ENCODE measurements at places on chromosomes 3 and 15. TPM values are rescaled to one million over a fixed set of nuclear protein-coding genes. Genes with fewer than 3 reads are reported as not detected.

ACAN gene
- total RNA-seq = 0.23 TPM

KBTBD13 gene
- 0.09 TPM for total RNA-seq

ARNT2 gene
- 3.2 TPM for total RNA-seq

MEX3B gene
- 0.29 TPM for total RNA-seq

ACKR2 gene
- 13.1 TPM for total RNA-seq

DNA sequence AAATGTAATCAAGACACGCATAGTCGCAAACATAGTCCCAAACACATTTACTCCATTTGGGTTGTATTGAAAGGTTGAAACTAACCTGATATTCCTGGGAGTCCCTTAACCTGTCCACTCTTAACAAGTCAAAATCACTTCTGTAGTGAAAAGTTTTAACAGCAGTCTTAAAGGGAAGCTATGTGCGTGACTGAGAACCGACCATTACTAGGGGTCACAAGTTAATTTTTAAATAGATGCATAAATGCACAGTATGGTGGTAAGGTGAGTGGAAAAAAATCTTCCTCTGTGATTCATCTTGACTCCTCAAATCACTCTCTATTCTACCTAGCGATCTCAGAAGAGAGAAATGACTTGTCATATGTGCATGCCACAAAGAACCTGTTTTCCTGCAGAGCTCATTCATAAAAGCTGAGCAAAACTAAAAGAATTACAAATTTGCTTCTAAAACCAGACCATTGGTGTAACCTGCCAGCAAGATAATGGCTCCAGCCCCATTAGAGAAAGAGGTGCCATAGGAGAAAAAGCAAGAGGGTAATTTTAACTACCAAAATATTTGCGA, 4.8 kb downstream of the GPR15 start:
- DNase-seq = no peak

GRCh38 chr15:70047386-70048197, 50.1 kb downstream of the TLE3 start:
- DNase-seq = no peak

DNA sequence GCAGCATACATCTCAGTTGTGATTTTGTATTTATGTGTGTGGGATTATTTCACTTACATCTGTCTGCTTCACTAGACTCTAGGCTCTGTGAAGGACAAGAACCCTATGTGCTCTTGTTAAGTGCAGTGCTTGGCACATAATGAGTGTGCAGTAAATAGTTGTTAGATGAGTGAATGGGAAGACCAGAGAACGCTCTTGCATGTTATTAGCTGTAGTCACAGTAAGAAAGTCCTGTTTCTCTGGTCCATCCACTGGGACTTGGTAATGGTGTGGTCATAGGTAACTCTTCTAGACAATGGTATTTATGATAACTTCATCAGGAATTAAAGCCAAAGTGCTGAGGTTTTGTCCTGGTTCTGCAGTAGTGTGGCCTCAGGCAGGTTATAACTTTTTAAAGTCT, 1.4 kb upstream of the AQP9 start:
- DNase-seq = no peak

DNA sequence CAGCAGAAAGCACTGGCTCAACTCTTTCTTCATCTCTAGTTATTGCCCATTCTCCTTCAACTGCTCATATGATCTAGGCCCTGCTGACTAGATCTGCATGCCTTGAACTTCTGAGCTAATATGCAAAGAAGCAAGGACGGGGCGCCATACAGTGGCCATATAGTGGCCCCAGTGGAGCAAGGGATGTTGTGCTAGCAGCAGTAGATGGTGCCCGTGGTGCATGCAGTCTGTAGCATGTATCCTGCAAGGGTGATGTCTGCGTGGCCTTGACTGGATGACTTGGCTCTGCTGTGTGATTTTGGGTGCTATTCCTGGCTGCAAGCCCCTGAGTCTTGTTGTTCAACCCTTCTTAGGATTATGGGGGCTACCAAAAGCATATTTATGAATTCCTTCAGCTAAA, 12.2 kb upstream of the NMD3 start:
- DNase-seq = no peak

DNA sequence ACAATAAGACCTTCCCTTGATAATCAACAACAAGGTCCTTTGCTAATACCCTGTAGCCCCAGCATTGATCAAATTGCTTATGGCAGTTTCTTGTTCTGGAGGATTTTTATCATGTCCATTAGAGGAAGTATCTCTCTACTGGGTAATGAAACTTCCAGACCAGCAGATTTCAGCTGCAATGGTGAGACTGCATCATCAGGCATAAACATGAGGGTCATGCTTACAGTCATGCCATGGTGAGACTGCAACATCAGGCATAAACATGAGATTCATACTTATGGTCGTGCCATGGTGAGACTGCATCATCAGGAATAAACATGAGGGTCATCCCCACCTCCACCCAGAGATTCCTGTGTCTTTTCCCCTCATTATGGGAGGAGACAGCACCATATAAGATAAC, 129.0 kb upstream of the LIPC start:
- DNase-seq = no peak

GRCh38 chr15:59349680-59350420, 22.8 kb downstream of the MYO1E start:
- DNase-seq = no peak

DNA sequence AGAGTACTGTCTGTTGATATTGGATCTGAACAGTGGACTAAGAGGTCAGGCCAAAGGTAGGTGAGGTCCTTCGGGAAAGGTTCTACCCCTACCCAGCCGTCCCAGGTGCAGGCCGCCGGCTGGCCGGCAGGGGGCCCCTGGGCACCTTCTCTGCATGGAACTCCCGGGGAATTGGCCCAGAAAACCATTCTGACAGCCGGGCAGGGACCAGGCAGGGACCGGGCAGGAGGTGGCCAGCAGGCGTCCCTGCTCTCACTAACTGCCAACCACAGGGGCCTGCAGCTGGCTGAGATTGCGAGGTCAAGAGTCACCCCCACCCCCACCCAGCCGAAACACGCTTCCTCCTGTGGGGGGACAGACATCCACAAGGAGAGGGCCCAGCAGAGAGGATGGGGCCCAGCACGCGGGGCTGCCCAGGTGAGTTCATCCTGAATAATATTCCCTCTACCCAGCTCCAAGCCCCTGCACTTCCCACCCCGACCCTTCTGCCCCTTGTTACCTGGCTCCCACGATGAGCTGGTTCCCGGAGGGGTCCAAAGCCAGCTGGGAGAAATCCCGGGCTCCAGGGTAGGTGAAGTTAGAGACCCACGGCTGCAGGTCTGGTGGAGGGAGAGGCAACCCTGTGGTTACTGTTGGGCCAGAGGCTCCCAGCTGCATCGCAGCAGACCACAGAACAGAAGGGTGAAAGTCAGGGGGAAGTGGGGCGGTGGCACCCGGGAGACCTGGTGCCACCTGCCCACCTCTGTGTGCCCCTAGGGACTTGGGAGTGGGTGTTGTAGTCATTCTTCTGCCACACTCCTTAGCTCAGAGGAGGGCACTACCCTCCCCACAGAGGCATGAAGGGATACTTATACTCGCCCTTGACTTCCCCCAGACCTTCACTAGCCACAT, 84.4 kb downstream of the SEMA5B start:
- DNase-seq = peak; percentile 75

DNA sequence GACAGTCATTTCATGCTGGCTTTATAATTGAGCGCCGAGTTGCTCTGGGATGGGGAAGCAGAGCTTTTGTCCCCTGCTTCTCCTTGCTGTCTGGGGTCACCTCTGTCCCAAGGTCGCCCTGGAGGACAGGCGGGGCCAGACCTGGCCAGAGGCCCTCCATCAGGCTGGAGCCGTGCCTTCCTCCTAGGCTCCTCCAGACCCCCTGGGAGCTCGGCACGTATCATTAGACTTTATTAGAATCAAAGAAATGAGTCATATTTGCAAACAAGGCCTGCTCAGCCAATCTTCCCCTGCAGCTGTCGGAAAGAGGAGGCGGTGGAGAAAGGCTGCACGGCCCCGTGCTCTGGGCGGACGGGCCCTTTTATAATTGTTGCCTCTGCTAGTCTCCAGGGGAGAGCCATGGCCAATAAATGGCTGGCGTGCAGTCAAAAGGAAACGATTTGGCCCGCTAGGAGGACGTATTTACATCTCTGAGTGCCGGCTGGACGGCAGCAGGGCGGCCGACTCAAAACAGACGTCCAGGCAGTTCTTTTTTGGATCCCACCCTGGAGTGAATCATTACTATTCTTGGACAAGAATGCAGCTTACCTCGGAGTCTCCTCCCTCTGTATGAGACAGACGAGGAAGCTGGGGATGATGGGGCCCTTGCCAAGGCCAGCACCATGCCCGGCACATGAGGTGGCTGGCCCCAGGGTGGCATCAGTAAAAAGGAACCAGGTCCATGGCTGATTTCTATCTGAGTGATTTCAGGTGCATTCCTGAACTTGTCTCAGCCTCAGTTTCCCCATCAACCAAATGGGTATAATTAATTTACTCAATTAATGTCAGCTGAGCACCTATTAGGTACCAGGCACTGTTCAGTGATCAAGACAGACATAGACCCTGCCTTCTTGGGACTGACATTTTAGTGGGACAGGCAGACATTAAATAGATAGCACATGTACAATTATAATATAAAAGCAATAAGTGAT, 50.6 kb downstream of the SLC6A6 start:
- DNase-seq = peak; percentile 90

DNA sequence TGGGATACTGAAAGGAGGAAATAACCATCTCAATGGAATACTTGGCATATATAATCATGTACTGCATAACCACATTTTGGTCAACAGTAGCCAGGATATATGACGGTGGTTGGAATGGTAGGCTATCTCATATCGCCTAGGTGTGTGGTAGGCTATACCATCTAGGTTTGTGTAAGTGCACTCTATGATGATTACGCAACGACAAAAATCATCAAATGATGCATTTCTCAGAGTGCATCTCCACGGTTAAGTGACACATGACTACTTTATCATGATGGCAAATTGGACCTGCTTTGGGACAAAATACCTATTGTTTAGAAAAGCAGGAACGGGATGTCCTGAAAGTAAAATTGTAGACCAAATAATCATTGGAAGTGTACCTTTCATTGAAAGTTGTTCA, 2.8 kb downstream of the MYZAP start:
- DNase-seq = no peak

DNA sequence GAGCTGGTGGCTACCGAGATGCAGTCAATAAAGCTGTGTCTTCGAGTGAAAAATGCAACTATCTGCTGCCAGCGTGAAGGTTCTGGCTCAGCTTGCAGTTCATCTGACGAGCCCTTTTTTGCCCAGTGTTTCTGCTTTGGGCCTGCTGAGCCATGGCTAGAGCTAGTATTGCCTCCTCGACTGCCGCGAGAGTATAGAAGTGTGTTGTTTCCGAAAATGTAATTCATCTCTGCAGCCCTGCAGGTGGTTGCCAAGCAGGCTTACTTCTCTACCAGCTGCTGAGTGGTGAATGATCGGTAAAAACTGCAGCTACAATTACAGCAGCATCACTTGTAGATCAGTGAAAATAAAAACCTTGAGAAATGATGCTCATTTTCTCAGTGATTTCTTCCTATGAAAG, 114.8 kb downstream of the DLG1 start:
- no peak for DNase-seq

DNA sequence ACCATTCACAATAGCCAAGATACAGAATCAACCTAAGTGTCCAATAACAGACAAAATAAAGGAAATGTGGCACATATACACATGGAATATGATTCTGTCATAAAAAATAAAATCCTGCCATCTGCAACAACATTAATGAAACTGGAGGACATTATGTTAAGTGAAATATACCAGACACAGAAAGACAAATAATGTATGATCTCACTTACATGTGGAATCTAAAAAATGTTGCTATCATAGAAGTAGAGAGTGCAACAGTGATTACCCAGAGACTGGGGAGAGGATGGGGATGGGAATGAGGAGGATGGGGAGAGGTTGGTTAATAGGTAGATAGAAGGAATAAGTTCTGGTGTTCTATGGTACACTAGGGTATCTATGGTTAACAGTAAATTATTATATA, 28.7 kb downstream of the MRPL3 start:
- no peak for DNase-seq

GRCh38 chr3:23576379-23576959, 229.3 kb upstream of the UBE2E1 start:
- DNase-seq = no peak

DNA sequence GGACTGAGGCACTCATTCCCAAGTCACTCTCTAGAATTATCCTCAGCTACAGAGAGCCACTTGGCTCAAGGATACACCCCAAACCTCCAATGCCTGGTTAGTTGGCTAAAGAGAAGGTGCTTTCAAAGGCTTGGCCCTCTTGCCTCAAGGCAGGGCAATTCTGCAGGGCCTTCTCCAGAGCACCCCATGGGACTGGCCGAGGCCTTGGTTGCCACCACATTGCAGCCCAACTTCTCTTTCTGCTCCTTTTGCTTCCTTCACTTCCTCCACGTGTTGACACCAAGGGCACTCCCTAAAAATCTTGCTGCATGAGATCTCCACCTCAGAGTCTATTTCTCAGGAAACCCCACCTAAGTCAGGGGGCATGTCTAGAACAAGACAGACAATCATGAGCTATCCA, 36.7 kb downstream of the MEGF11 start:
- no peak for DNase-seq

DNA sequence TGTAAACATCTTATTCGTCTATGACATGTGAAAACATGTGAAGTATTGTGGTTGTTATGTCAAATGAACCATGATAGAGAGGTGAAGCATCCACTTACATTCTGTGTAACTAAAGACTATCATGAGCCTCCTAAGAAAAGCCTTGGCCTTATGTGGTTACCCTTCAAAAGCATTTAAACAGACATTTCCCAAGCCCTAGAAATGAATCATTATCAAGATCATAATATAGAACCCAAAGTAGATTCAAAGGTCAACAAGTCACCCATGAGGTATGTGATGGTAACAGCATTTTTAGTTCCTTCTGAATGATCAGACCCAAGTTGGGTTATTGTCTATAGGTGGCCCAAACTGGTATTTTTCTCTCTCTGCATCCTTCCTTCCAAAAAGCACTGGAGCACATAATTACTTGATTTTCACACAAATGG, 408.0 kb downstream of the TBL1XR1 start:
- no peak for DNase-seq

DNA sequence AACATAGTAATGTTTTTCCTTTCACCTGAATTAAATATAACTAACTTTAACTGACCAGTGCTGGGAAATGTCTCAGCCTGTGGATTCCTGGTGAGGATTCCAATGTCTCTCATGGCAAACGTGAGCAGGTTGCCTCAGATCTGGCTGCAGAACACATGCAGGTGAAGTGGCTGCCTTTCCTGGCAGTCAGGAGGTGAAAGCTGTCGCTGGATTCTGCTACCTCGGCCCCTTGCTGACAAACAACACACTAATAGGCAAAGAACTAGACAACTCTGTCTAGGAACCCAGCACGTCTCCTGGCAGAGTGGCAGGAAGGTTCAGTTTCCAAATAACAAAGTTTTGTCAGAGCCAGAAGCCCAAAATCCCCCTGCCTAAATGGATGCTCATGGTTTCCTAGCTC, 400.8 kb upstream of the PPP2R3A start:
- no peak for DNase-seq

- DNase-seq = no peak
Measured at GRCh38 chr3:191254098-191254873, 55.2 kb downstream of the OSTN start.

DNA sequence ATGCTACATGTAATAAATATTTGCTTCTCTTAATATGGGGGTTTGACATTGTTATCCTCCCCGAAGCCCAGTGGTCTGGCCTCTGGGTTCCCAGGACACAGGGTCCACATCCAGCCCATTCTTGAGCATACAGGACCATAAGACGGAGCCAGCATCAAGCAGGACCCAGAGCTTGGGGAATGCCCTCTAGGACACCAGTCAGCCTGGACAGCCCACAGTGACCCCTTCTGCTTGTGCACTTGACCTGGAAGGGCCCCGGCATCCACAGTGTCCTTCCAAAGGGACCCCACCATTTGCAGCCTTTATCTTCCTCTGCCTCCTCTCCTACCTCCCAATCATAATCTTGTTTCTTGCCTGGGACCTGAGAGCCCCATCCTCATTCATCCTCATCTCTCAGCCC, 46.2 kb upstream of the IREB2 start:
- DNase-seq = no peak

Measured in mucosa of descending colon (tissue), 3 donors.